OCI-M1 (cell line): ENCODE measurements at places on chromosomes 12 and 14.

- peak; percentile 63 for DNase-seq
Measured at GRCh38 chr14:47917344-47917954, 242.0 kb upstream of the MDGA2 start.

DNA sequence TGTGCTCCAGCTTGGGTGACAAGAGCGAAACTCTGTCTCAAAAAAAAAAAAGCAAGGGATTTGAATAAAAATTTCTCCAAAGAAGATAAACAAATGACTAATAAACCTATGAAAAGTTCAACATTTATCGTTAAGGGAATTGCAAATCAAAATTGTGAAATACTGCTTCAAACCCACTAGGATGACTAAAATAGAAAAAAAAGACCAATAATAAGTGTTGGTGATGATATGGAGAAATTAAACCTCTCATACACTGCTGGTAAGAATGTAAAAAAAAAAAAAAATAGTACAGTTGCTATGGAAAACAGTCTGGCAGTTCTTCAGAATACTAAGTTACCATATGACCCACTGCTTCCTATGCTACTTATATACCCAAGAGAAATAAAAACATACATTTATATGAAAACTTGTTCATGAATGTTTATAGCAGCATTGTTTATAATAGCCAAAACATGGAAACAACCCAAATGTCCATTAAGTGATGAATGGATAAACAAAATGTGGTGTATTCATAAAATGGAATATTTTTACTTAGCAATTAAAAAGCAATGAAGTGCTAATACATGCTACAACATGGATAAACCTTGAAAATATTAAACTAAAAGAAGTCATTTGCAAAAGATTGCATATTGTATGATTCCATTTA is 39.4 kb upstream of the TMPRSS12 start:
- DNase-seq: no peak

GRCh38 chr14:58488550-58488949 is 61.0 kb downstream of the KIAA0586 start:
- DNase-seq: peak; percentile 38

GRCh38 chr12:100024974-100025555 is 40.3 kb upstream of the ANKS1B start:
- DNase-seq: no peak

- DNase-seq: peak; percentile 39
Measured at GRCh38 chr12:88579161-88579517, 1.1 kb downstream of the KITLG start.

- peak; percentile 38 for DNase-seq
Measured at GRCh38 chr12:98955284-98955683, 310.2 kb downstream of the APAF1 start.

DNA sequence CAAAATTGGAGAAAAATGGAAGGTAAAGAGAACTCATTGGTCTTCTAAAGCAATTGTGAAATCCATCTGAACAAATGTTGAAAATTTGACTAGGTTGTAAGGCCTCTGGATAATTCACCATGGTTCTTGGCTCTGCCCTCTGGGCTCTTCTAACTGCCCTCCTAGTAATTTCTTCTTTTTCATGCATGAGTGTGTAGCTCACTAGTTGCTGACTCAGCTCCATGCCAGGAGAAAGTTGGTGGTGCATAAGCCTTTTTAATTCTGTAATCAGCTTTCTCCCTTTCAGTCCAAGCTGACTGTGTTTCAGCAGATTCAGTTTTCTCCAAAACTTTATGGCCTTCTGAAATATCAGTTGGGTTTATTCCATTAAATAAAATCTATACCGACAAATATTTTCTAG is 877.8 kb upstream of the ATXN7L3B start:
- DNase-seq: no peak

- DNase-seq: no peak
Measured at GRCh38 chr12:110688446-110689280, at the start of gene HVCN1. TSS of gene HVCN1 (minus strand) at chr12:110689115. CDS start at chr12:110683245, 5,870 bp downstream.

DNA sequence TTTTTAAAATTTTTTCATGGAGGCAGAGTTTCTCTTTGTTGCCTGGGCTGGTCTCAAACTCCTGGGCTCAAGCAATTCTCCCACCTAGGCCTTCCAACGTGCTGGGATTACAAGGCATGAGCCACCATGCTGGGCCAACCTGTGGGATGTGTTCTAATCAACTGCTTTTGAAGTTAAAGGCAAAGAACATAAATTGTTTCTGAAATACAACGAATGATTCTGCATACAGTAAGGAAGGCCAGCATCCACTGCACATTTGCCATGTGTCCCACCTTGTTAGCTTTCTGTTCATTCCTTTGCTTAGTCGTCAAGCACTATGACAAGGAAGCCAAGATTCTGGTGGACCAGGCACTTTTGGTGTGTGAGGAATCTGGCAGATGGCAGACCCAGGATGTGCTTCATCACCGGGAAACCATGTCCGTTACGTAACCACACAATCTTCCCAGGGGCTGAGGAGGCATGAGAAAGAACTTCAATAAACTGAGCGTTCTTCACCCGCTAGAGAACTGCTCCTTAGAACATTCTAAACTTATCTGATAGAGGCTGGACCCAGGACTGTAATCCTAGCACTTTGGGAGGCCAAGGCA is 24.5 kb downstream of the MOK start:
- DNase-seq: no peak

GRCh38 chr14:34231626-34232025 is 230.4 kb downstream of the SPTSSA start:
- no peak for DNase-seq

GRCh38 chr12:3560295-3560620 is 69.3 kb downstream of the PRMT8 start:
- no peak for DNase-seq

DNA sequence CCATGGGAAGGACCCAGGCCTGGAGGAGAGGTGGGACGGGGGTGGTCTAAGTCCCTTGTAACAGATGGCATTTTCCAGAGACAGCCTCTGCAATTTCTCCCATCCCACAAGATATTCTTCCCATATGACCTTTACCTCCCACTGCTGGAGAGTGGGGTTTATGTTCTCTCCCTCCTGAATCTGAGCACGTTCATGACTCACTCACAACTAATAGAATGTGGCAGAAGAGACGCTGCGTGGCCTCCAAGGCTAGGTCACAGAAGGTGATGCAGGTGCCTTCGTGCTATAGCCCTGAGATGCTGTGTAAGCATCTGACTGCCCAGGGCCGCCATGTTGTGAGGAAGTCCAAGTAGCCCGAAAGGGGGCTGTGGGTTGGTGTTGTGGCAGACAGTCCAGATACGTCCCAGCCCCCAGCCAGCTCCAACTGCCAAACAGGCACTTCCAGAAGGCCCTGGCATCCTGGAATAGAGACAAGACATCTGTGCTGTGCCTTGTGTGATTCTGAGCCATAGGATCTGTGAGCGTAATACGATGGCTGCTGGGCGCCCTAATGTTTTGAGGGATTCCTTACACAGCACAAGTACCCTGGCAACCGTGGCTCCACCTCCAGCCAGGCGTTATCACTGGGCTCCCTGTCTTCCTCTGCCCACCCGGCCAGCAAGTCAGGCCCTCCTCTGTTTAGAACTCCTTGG is 56.1 kb upstream of the NCOR2 start:
- DNase-seq: no peak

DNA sequence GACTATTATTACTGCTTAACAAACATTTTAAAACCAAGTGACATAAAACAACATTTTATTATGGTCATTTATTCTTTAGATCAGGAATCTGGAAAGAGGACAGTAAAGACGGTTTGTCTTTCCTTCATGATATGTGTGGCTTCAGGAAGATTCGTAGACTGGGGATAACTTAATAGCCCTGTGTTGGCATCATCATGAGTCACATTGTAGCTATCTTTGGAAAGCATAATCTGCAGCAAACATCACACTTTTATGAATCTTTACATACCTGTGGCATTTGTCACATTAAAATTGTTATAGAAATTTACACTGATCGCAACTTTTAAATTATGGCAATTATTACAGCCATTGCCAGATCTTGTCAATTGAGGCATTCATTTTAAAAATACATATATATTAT is 397.1 kb downstream of the NOVA1 start:
- no peak for DNase-seq

DNA sequence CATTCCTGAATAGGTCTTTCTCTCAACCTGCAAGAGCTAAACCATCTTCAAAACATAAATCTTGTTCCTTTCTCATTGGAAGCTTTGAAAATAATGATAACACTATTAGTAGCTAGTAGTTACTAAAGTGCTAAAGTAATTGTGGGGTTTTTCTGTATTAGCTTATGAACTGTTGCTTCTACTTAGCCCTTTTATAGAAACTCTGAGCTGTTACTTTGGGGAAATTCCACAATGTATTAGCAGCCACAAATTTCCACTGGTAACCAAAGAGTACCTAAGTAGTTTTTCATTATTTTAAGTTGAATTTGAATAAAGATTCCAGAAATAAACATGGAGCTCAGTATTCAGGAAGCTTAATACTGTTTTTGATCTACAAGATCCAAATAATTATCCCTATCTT is 6.4 kb upstream of the MAPK1IP1L start:
- DNase-seq: no peak

GRCh38 chr14:26598081-26598671 is 343 bp upstream of the NOVA1 start:
- no peak for DNase-seq

- DNase-seq: no peak
Measured at GRCh38 chr14:79473651-79474050, 737.7 kb downstream of the DIO2 start.

GRCh38 chr14:51846631-51847488 is 13.6 kb upstream of the GNG2 start:
- peak; percentile 74 for DNase-seq
